ENCODE measurements at places on chromosomes 1 and 21.

- no peak for DNase-seq
These were observed 45.2 kb downstream of the EPRS1 start for GRCh38 chr1:220001095-220001501.

DNA sequence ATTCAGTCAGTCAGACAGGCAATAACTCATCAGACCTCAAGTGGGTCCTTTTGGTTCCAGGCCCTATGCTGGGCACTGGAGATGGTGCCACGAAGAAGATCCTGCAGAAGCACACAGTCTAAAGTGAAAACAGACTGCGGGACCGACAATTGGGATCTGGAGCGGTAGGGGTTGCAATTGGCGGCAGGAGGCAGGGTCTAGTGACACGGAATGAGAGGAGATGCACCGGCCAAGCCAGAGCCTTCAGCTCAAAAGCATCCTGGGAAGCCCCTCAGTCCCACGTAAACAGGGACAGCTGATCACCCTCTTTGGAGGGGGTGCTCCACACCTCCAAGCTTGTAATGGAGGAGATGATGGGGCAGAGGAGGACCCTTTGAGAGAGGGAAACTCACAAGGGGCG, 56.2 kb downstream of the KLHDC7A start:
- DNase-seq = no peak

- no peak for DNase-seq
These were observed 37.3 kb downstream of the PLEKHO1 start for GRCh38 chr1:150186789-150187559.

GRCh38 chr1:18907917-18908845, 5.8 kb upstream of the ALDH4A1 start:
- DNase-seq = no peak

DNA sequence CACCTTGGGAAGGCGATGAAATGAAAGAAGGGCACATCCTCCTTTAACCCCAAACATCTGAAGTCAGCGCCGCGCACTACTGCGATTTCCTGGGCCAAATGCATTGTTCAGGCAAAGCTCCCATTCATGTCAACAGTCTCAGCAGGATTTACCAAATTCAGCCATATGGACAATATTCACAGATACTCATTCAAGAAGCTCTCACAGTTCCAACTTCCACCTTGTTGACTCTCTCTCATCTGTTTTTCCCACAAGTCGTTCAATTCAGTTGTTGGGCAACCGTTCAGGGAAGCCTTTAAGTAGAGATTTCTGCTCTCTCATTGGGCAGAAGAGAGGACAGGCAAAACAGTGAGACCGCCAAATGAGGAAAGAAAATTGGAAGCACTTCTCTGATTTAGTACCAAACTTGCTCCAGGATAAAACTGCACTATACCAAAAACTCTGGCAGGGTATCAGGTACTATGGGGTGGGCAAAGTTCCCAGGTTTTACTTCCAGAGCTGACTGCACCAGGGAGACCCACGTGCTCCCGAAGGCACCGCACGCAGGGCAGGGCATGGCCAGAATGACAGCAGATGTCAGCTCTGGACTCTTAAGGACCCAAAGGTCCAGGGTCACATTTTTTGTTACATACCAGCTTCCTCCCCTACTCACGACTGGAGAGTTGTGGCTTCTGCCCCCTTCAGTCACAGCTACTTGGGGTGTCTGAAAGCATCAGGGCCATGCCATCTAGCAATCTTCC, 668.8 kb downstream of the KIF26B start:
- no peak for DNase-seq

DNA sequence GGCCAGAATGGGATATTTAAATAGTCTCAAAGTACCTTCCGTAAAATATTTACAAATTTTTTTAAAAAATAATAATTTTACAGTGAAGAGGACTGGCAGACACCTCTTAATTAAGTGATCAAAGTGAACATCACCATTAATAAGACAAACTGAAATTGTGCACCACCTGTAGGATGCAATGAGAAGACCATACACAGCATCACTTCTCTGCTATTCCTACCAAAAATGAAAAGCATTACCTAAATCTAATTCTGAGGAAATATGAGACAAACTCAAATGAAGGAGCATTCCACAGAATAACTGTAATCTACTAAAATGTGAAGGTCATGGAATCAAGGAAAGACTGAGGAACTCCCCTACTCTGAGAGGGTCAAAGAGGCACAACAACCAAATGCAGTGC, 68.2 kb upstream of the PRDX6 start:
- no peak for DNase-seq

DNA sequence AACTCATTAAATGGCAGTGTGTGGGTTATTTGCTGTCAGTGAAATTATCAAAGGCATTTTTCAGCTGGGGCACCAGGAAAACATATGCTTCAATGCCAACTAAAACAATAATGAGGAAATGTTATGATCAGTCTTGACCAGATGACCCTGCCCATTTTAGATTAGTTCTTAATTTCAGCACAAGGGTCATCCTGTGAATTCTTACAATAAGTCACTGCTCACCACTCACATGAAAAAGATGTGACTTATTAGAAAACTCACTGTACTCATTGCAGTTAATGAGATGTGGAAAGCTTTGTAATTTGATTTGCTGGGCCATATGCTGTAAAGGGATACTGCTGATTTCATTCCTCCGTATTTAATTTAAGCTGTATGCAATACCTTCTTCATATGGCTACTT, 178.5 kb upstream of the LMO4 start:
- no peak for DNase-seq

- DNase-seq = no peak
These were observed 269.5 kb downstream of the HHAT start for GRCh38 chr1:210598135-210598652.

DNA sequence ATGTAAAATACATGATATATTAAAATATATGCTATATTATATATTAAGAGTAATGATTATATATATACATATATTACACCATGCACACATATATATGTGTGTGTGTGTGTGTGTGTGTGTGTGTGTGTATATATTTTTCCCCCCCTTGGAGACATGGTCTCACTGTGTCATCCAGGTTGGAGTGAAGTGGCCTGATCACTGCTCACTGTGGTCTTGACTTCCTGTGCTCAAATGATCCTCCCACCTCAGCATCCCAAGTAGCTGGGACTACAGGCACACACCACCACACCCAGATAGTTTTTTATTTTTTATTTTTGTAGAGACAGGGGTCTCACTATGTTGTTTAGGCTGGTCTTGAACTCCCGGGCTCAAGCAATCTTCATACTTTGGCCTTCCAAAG, 54.4 kb upstream of the RBM34 start:
- no peak for DNase-seq

DNA sequence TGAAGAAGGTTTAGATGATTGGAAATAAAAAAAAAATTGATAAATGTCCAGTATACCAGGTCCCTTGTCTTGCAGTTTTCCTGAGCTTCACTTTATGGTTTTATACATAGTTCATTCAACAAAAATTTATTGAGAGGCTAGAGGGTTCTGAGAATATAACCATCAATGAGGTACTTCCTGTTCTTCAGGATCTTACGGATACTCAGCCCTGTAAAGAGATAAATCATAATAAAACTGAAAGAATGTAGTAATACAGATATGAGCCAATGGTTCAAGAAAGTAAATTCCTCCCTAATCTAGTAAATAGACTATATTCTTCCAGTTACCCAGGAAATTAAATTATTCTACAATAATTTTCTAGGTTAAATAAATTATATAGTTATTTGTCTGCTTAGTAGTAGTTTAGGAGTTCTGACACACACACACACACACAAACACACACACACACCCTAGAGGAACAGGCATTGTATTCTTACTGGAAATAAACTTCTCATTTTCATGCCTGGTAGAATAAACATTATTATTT, 70.4 kb upstream of the HMCN1 start:
- no peak for DNase-seq

- DNase-seq = no peak
These were observed 5.5 kb downstream of the SIM2 start for GRCh38 chr21:36704281-36704957.

- no peak for DNase-seq
These were observed 66.4 kb upstream of the NEK2 start for GRCh38 chr1:211741788-211742187.

GRCh38 chr1:201424146-201424545, 2.6 kb upstream of the TNNI1 start:
- no peak for DNase-seq

- DNase-seq = no peak
These were observed 72.1 kb downstream of the PDE9A start for GRCh38 chr21:42725416-42725930.

- no peak for DNase-seq
These were observed 299.4 kb upstream of the LYPLAL1 start for GRCh38 chr1:218874313-218874712.

- DNase-seq = no peak
These were observed 155.3 kb downstream of the DISC1 start for GRCh38 chr1:231781892-231782291.

DNA sequence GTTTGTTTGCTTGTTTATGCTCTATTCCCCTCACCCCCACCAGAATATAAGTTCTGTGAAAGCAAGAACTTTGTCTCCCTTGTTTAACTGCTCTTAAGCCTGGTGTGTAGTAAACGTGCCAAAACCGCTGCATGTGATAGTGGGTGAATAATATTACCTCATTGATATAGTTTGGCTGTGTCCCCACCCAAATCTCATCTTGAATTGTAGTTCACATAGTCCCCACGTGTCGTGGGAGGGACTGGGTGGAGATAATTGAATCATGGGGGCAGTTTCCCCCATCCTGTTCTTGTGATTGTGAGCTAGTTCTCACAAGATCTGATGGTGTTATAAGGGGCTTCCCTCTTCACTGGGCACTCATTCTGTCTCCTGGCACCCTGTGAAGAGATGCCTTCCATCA, 7.6 kb downstream of the LRRC8B start:
- no peak for DNase-seq

- DNase-seq = no peak
These were observed 20.4 kb downstream of the DPH5 start for GRCh38 chr1:101005183-101005582.

GRCh38 chr1:227234998-227235405, 83.3 kb downstream of the CDC42BPA start:
- no peak for DNase-seq

GRCh38 chr1:208599063-208599462, 354.9 kb upstream of the PLXNA2 start:
- DNase-seq = no peak

DNA sequence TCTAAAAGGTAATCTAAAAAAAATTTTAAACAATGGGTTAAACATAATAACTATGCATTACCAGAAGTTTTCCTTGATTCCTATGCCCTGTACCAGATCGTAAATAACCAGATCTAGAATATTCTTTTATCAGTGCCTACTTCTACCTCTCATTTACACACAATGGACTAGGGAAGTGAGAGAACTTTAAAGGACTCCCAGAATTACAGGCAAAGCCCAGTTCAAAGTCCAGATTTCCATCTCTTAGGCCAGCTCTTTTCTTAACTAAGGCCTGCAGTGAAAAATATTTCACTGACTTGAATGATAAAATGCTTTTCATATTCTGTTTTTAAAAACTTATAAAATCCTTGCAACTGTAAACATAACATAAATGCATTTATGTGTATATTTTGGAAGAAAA, 32.6 kb downstream of the ESRRG start:
- DNase-seq = no peak

GRCh38 chr1:117607471-117607870, 1.6 kb downstream of the TENT5C start:
- peak; percentile 18 for DNase-seq

DNA sequence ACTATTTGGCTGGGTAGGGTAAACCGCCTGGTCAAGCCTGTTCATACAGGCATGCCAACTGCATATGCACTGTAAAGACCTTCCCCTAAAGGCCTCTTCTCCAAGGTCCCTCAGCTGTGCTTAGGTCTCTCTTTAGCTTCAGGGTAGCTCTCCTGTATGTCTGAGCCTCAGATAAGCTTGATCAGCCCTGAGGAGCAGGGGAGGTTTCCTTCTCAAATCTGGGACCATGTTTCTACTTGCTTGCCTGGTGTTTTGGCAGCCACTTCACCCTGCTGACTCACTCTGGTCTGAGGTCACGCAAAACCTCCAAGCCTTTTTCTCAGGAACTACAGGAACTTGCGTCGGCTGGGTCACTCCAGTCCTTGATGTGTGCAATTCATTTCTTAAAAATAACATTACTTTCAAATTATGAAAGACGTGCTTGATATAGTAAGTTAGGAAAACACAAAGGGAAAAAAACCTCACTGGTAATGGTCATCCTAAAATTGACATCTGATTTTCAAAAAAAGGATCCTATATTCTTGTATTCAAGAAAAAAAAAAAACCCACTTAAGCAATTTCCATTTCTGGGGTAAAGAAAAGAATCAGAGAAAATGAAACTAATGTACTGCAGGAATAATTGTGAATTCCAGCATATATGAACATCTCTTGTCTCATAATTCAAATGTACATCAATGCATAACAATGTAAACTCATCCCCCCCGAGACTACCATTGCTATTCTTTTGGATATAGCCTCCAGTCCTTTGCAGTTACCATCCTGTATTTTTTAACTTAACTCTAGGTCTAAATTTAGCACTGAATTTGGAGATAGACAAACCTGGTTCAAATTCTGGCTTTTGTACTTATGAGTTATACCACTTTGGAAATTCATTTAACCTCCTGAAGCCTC, 24.8 kb upstream of the RNF19B start:
- DNase-seq = peak; percentile 44

DNA sequence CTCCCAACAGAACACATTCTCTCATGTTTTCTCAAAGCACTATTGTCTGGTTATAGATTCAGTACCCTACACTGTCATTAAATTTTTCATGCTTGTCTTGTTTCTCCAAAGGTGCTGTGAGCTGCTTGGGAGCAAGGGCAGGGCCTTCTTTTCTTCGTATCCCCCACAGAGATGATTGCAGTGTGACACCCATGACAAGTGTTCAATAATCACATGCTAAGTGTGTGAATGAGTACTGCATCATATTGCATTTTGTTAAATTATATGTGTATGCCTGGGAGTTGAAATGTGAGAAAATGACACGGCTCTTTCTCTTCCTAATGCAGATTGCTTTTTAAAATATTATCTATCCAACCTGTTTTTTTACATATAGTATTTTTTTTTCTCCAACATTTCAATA, 57.3 kb upstream of the MAGI3 start:
- no peak for DNase-seq

GRCh38 chr1:204826970-204827369, 43.7 kb upstream of the NFASC start:
- no peak for DNase-seq

DNA sequence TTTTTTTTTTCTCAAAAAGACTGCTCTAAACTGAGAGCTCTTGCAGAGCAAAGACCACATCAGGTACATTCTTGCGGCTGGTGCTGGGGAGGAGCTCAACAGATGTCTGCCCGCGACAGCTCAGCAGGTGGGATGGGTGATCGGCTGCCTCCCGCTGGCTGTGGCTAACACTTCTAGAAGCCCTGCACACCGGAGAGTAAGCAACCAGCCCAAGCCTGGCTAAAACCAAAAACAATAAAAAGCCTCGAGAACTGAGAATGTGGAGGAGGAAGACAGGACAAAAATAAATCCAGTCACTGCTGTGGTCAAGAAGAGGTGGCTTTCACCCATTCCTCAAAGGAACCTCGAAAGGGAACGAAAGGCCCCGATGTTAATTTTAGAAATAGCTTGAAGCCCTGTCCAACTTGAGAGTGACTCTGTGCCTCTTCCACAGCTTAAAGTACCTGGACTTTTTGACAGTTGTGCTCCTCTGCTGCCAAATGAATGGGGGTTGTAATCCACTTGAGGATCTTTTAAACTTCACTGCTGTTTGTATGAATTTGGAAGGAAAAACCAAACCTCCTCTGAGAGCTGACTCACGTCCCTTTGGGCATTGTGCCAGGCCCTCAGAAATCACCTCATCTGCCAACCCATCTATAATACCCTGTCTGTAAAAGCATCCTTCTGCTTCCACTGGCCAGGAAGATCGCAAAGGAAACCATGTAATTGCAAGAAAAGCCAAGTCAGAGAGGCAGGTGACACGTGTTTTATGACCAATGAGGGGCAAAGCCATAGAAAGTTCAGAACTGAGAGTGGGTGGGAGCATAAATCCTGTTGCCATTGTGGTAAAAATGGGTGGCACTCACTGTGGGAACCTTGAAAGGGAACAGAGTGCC, 78.6 kb downstream of the KCNN3 start:
- peak; percentile 54 for DNase-seq
